ENCODE measurements at places on chromosomes 6 and 20.

- no peak for DNase-seq
These were observed 438.7 kb downstream of the BCKDHB start for GRCh38 chr6:80544976-80545722.

DNA sequence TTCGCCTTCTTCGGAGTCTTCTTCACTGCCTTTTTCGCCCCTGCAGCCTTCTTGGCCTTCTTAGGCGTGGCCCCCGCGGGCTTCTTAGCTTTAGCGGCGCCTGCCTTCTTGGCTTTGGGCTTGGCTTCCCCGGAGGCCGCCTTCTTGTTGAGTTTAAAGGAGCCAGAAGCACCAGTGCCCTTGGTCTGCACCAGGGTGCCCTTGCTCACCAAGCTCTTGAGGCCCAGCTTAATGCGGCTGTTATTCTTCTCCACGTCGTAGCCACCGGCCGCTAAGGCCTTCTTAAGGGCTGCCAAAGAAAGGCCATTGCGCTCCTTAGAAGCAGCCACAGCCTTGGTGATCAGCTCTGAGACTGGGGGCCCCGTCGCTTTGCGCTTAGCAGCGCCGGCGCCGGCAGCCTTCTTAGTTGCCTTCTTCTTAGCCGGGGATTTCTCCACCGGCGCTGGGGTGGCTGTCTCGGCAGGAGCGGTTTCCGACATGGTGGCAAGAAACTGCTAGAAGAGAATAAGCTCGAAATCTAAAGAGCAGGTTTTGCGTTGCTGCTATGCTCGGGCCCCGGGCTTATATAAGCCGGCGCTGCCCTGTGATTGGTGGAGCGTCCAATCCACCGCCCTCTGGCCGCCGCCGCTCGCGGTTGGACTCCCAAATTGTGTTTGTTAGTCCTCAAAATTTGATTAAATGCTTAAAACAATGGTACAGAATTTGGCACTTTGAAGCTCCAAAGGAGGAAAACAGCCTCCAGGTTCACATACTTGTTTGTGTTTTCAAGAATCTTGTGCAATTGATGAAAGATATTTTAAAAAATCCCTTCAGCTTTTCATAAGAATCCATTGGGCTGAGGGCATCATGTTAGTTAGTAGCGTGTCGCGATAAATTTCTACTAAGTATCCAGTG lies 44.9 kb downstream of the OR2B2 start:
- no peak for DNase-seq

- peak; percentile 34 for DNase-seq
These were observed 123.2 kb downstream of the GPX5 start for GRCh38 chr6:28648878-28649375.

DNA sequence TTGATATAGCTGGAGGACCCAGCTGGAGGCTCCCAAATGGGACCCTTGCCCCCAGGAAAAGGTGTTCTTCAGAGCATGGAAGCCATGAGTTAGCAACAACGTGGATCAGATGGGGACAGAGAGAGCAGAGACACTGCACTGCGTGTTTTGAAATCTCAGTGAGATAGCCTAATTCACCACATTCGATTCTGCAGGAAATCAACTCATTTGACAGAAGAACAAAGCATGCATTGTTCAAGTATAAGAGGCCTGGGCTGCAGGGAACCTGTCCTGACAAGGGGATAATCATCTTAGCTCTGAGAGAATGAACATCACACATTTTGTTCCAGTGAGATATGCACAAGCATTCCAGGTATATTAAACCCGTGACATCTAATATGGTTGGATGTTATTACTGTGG lies 450.2 kb downstream of the CDH26 start:
- peak; percentile 30 for DNase-seq

DNA sequence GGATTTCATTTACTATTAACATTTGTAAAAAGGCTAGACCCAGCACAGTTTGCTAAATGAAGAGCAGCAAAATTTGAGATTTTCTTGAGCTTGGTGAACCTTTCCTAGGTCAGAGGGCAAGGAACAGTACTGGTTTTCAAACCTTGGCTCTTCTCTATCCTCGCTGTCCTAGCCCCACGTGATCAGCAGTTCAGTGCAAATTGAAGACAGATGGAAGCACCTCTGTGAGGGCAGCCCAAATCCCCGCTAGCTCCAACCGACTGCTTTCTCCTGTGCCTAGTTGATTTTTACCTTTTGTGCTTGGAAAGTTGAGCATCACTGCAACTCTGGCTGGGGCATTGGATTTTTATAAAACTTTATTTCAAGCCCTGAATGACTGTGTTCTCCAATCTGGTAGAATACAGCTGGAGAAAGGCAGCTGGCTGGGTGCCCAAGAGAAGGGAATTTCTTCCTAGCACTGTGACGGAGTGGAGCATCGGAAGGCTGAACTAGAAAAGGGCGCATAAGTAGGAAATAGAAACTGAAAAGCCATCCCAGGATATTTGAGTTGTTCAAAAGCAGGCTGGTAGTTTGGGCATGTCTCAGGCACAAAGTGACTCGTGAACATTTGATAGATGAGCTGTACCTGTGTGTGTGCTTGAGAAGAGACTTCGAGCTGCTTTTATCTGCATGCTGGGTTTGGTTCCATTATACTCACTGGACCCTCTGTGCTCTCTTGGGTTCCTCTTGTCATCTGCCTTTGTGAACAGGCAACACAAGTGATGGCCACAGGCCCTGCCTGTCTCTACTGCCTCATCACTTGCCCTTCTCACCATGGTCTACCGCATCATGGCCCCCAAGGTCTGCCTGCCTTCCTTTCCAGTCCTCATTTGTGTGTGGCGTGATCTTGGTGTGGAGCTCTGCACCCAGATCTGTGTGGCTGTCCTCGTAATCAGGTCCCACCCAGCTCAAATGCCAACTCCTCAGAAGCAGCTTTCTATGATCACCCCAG lies 2.3 kb downstream of the RNF114 start:
- no peak for DNase-seq

DNA sequence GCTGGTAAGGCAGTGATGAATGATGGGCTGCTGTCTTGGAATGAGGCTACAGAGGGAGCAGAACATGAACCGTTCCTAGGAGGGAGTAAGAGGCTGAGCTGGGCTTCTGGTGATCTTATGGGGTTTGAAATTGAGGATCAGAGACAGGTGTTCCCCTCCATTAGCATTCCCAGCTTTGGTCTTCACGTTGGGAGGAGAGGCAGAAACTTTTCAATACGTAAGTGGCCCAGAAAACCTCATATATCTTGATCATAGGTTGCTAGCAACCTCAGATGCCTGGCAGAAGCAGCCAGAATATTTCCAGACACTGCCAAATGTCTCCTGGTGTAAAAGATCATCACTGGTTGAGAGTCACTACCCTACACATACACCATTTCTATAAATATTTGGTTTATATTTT lies 167.1 kb downstream of the INSM1 start:
- no peak for DNase-seq

- no peak for DNase-seq
These were observed 461.3 kb downstream of the KIF16B start for GRCh38 chr20:16111852-16112412.

GRCh38 chr6:36504982-36505381 lies 42.3 kb downstream of the STK38 start:
- no peak for DNase-seq

DNA sequence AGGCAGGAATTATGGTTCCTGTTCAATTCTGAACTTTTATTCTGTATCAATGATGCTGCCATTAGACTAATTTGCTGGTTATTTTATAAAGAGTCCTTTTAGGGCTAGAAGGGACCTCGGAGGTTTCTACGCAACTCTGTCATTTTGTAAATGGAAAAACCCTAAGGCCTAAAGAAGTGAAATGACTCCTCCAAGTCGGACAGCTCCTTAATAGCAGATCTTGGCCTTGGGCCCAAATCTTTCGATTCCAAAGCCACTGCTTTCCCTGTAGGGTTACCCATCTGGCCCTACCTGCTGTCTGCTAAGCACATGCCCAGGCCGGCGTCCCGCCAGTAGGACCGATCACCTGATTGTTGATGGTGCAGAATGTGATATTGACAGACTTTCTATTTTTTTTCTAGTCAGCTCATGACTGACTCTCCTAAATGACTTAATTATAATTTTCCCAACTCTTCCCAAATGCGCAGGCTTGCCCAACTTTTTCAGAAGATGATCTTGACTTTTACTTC lies 40.2 kb downstream of the PLEKHG1 start:
- no peak for DNase-seq

- DNase-seq, result peak; percentile 56
These were observed 28.6 kb downstream of the AKAP7 start for GRCh38 chr6:131163886-131164285.

- DNase-seq, result peak; percentile 21
These were observed 858 bp downstream of the RWDD1 start for GRCh38 chr6:116572162-116572561.

GRCh38 chr20:20839771-20840170 lies 127.3 kb upstream of the RALGAPA2 start:
- no peak for DNase-seq

- no peak for DNase-seq
These were observed 44.0 kb downstream of the IRAK1BP1 start for GRCh38 chr6:78911218-78911940.

GRCh38 chr6:156778454-156779205 lies 1.5 kb downstream of the ARID1B start:
- no peak for DNase-seq

- no peak for DNase-seq
These were observed 15.4 kb upstream of the SLPI start for GRCh38 chr20:45269754-45270270.

GRCh38 chr6:109781001-109781400 lies 89.9 kb downstream of the FIG4 start:
- no peak for DNase-seq

- no peak for DNase-seq
These were observed 40.9 kb downstream of the JAG1 start for GRCh38 chr20:10632721-10633509.

- DNase-seq, result no peak
These were observed 17.6 kb downstream of the RFX6 start for GRCh38 chr6:116894669-116895068.

GRCh38 chr6:155245831-155246230 lies 18.0 kb upstream of the CLDN20 start:
- DNase-seq, result no peak

DNA sequence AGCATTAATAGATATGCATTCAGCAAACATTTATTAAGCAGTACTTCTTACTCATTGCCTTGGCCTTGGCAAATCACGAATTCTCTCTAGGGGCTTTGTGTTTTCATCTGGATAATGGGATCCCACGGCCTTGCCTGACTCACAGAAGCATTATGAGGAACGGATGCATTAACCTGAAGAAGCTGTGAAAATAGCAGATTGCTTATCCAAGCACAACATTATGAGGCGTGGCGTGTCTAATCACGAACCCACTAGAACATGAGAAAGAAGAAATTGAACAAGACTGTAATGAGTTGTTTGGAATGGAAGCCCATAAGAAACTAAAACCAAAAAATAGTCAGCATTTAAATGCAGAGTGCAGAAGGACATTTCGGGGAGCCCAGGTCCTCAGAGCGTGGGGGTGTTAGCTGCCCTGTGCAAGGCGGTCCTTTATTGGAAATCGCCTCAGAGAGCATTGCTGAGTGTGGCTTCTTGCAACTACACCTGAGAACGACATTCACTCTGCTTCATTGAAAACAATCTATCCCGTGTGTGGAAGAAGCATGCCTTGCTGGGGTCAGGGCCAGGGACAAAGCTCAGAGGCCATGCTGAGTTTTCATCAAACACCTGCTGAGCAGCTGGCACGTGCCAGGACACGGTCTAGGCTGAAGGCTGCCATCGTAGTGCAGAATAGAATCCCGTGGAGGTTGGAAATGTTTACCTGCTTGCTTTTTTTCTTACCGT lies 179.9 kb downstream of the ZDHHC14 start:
- DNase-seq, result no peak

DNA sequence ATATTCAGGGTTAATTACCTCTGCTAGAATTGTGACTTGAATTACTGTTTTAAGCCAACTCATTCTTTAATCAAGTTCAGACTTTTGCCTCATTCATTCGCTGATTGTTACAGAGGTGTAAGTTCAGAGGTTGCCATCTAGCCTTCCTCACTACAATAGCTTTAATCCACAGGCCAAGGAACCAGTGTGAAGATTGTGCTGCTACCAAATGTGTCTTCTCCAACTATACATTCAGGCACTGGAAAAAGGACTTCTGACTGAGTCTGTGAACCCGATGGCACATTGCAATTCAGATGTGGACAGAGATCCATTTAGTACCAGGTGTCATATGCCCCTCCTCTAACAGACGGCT lies 111.2 kb upstream of the ADGRF1 start:
- no peak for DNase-seq

GRCh38 chr20:61949363-61949713 lies 116.3 kb downstream of the TAF4 start:
- no peak for DNase-seq

DNA sequence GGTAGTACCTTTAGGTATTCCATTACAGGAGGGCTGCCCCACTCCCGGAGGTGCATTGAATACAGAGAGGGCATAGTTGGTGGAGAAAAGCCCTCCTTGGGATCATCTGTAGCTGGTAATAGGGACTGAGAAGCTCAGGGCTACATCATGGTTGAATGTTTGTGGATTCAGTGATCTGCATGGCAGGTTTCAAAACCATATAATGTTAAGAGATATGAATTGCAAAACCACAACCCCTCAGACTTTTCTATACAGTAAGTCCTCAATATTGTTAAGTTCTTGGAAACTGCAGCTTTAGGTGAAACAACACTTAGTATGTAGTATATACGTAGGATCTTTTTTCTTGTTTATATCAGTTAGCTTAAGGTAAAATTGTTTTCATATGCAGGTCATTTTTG lies 11.3 kb downstream of the TULP4 start:
- DNase-seq, result no peak

DNA sequence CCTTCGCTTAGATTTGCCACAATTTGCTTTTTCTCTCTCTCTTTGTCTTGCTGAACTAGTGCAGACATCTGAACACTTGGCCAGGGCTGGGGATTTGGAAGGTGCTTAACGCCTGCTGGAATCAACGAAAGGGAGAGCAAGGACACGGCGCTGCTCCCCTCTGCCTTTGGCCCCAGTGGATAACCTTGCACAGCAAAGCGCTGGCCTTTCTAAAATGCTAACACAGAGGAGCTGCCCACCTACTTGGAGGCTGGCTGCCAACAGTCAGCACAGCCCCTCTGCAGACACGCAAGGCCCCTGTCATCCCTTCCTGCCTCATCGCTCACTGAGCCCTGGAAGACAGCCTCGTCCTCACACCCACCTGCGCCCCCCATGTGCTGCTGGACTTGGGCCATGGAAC lies 37.5 kb downstream of the C20orf203 start:
- no peak for DNase-seq

- no peak for DNase-seq
These were observed 66.6 kb upstream of the CCN6 start for GRCh38 chr6:111987295-111987694.

DNA sequence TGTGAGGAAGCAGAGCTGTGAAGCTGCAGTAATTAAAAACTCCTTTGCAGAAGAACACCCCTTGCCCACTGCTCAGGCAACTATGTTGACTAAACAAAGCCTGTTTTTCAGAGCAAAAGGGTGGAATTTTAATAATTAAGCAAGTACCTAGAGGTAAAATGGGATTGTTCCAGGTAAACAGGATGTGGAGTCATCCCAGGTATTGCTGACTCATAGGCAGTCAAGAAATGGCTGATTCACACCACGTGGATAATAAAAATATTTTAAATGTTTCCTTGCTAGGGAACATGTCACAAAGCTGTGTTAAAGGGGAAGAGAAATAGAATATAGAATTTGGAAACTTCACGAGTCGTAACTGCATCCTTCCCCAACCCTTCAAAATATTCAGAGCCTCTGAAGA lies 491.8 kb downstream of the BTBD3 start:
- no peak for DNase-seq

GRCh38 chr6:169723991-169724493 lies 258 bp downstream of the PHF10 start:
- no peak for DNase-seq

- DNase-seq, result no peak
These were observed 410.7 kb upstream of the JAG1 start for GRCh38 chr20:11084508-11084907.

All from COLO829 (cell line).